M059J (cell line): ENCODE measurements at places on chromosomes 7 and 10.
A peak's percentile ranks its signal among the peaks of the same experiment; 100 is the strongest.

DNA sequence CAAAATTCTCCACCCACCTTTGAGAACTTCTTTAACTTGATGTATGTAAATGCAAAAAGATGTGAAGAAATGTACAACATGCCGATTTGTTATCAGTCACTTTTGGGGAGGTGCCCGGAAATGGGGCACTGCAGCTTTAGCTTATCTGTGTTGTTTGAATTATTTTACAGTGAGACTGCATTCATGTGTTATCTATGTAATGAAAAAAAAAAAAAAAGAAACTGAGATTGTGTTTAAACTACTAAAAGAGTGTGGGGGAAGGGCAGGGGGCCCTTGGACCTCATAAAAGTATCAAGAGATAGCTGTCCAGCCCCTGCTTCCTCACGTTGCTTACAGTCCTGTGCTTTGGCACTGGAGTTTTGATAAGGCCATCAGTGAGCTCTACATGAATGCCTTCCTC, 259.4 kb downstream of the STK31 start:
- DNase-seq = no peak

DNA sequence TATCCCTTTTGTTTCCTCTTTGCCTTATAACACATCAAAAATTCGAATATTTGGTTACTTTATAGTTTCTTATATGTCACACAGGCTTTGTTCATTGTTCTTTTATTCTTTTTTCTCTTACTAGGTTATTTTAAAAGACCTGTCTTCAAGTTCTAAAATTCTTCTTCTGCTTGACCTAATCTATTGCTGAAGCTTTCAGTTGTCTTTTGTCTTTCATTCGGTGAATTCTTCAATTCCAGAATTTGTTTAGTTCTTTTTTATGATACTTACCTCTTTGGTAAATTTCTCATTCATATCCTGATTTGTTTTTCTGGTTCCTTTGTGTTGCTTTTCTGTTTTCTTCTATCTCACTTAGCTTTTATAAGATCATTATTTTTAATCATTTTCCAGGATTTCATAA, 188.4 kb downstream of the ZEB1 start:
- DNase-seq = no peak

DNA sequence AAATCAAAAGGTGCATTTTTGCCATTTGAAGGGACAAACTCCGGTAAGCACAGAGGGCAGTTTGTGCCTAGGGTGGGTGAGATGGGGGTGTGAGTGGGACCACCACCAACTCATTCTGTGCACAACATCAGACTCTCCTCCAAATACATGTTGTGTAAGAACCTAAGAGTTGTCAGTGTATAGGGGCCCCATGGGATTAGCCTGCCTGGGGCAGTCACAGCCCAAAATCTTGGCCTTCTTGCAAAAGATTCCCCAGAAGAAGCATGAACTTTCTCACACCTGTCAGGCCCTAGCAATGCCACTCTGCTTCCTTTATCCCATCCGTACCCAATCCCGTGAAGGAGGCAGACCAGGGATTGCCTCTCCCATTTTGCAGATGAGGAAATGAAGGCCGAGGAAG, 47.1 kb upstream of the NANOS1 start:
- no peak for DNase-seq

DNA sequence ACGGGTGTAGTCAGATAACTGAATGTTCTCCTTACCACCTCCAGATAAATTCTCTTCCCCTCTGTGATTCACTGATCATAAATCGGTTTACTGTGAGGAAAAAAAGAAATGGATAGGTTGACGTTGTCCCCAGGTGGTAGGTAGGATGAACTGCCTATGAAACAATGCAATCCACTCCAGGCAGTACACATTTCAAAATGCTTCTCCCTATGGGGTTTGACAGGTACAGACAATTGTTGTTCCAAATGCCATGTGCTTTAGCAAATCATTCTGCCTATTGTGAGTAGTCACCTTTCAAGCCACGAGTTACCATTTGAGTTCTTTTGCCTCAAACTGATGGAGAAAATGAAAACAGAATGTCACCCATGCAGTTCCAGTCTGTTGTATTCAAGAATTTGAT, 21.8 kb downstream of the VIM start:
- peak; percentile 39 for DNase-seq
